ENCODE measurements at places on chromosomes 3 and 15. TPM values are rescaled to one million over a fixed set of nuclear protein-coding genes. Genes with fewer than 3 reads are reported as not detected.
A peak's percentile ranks its signal among the peaks of the same experiment; 100 is the strongest.

- H3K36me3 ChIP-seq, result peaks cover 2% of the 10 kb centered on the region
- no peaks in the 10 kb centered on the region for H3K27me3 ChIP-seq
- no peak overlapping the region for H3K27ac ChIP-seq
- H3K4me3 ChIP-seq, result no peak overlapping the region
Measured at GRCh38 chr15:52337198-52337853, 41.7 kb upstream of the MYO5C start.

Gene LRRIQ4
- not detected for total RNA-seq

DNA sequence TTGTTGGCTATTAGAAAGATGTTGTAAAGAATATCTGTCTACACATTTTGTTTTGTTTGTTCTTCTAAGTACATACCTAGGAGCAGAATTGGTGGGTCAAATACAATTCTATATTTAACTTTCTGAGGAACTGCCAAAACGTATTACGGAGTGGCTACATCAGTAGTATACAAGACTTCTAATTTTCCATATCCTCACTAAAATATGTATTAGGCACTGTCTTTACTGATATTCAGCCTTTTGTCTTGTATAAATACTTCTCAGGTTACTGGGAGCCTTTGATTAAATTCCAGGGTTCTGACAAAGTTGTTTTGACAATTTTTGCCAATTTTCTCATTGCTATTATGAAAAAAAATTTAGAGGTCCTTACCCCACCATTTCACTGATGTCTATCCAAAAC, 146.7 kb downstream of the NR2E3 start:
- no peaks in the 10 kb centered on the region for H3K4me1 ChIP-seq
- H3K4me3 ChIP-seq, result no peak overlapping the region
- no peak for DNase-seq
- no peaks in the 10 kb centered on the region for H3K27me3 ChIP-seq
- no peak overlapping the region for H3K27ac ChIP-seq

GRCh38 chr15:62046078-62046743, 14.0 kb downstream of the VPS13C start:
- peaks cover 6% of the 10 kb centered on the region for H3K4me1 ChIP-seq
- no peaks in the 10 kb centered on the region for H3K27me3 ChIP-seq
- no peak overlapping the region for H3K27ac ChIP-seq
- H3K36me3 ChIP-seq, result no peaks in the 10 kb centered on the region
- H3K4me3 ChIP-seq, result no peak overlapping the region

DNA sequence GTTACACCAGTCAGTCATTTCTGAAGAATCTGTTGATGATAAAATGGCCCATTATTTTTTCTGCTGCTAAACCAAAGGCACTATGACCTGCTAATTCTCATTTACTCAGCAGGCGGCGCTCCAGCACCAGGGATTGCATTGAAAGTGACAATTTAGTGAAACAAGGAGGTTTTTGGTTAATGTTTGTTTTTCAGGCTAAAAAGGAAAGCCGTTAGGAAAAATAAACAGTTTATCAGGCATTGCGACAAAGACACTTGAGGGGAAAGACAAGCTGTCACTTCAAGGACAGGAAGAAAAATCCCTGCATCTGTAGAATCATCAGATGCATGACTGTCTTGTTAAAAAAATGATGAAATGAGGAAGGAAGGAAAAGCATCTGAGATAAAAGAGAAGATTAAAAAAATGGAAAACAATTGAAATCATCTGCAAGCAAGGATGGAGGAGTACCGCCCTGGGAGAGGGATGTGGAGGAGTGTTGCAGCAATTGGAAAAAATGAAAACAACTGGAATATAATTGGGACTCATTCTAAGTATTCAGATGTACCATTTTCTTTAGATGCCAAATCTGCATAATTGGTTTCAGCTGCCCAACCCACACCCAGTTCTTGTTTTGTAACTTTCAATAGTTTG, 54.0 kb downstream of the NR1D2 start:
- H3K4me3 ChIP-seq, result no peak overlapping the region
- no peak overlapping the region for H3K27ac ChIP-seq
- H3K27me3 ChIP-seq, result no peaks in the 10 kb centered on the region
- no peaks in the 10 kb centered on the region for H3K36me3 ChIP-seq

GRCh38 chr15:43859546-43859945, 32.7 kb downstream of the WDR76 start:
- no peaks in the 10 kb centered on the region for H3K27me3 ChIP-seq
- H3K27ac ChIP-seq, result no peak overlapping the region
- no peak for DNase-seq
- peaks cover 24% of the 10 kb centered on the region for H3K36me3 ChIP-seq

GRCh38 chr3:117165601-117166051, 456.0 kb downstream of the TUSC7 start:
- H3K36me3 ChIP-seq, result no peaks in the 10 kb centered on the region
- H3K4me3 ChIP-seq, result no peak overlapping the region
- H3K27me3 ChIP-seq, result no peaks in the 10 kb centered on the region
- no peaks in the 10 kb centered on the region for H3K4me1 ChIP-seq
- no peak overlapping the region for H3K27ac ChIP-seq

Gene ALDH1A3
- total RNA-seq, result not detected

DNA sequence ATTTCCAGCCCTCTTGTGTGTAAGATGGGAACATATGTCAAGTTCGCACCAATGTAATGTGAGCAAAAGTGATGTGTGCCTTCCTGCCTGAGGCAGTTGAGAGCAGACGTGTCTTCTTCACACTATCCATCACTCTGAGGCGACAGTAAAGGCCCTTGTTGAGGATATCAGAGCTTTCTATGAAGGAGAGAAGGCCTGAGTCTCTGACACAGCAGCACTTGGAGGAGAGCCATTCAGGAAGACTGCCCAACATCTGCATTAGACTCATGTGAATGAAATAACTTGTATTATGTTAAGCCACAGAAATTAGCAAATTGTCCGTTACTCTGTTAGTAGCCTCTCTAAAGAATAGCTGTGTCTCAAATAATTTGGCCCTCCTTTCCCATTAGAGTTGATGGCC, 108.8 kb upstream of the CCDC54 start:
- no peaks in the 10 kb centered on the region for H3K36me3 ChIP-seq
- no peak overlapping the region for H3K27ac ChIP-seq
- no peaks in the 10 kb centered on the region for H3K4me1 ChIP-seq
- H3K27me3 ChIP-seq, result no peaks in the 10 kb centered on the region
- DNase-seq, result no peak

DNA sequence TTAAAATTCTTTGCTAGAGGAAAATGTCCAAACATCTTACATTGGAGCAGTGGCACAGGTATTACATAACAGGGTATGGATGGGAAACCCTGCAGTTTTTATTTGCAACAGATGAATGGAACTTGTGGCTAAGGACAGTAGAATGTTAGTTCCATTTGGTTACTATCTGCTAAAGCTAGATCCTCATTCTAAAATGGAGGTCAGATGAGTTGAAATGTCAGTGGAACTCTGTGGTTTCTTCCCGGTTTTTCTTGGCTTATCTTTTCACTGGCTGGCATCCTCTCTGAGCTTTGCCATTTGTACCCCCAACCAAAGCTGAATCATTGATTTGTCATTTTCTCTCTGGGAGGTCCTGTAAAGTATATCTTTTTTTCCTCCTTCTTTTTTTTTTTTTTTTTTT, 68.9 kb downstream of the ARMC8 start:
- H3K4me1 ChIP-seq, result no peaks in the 10 kb centered on the region
- no peak overlapping the region for H3K4me3 ChIP-seq
- no peak for DNase-seq
- no peaks in the 10 kb centered on the region for H3K27me3 ChIP-seq
- H3K27ac ChIP-seq, result no peak overlapping the region

- H3K27me3 ChIP-seq, result no peaks in the 10 kb centered on the region
- H3K4me3 ChIP-seq, result no peak overlapping the region
- peak overlapping the region; percentile 26 for H3K27ac ChIP-seq
- H3K4me1 ChIP-seq, result no peaks in the 10 kb centered on the region
- H3K36me3 ChIP-seq, result no peaks in the 10 kb centered on the region
Measured at GRCh38 chr3:119627461-119627860, 29.8 kb downstream of the PLA1A start.

DNA sequence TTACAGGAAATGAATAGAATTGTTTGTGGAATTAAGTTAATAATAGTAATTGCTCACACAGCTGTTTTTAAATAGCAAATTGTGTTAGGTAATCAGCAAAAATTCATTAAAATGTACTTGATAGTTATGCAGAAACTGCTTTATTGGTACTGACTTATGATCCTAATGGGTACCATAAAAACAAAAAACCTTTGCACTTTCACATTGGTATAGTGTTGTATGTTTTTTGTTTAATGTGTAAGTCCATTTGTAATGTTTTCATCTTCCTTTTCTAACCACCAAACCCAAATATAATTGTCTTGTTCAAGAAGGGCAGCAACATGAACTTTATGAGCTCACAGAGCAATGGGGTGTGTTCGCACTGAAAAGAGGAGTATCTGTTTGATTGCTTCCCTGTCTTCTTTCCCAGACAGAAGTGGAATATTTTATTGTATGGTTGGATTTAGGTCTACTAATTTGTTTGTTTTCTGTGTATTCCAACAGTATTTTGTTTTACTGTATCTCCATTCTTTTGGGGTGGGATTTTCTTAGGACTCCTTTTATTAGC, 135.8 kb downstream of the TCF12 start:
- no peak for DNase-seq
- peaks cover 2% of the 10 kb centered on the region for H3K4me1 ChIP-seq
- no peak overlapping the region for H3K27ac ChIP-seq
- no peaks in the 10 kb centered on the region for H3K27me3 ChIP-seq

- no peaks in the 10 kb centered on the region for H3K27me3 ChIP-seq
- no peak for DNase-seq
- no peaks in the 10 kb centered on the region for H3K4me1 ChIP-seq
- H3K27ac ChIP-seq, result no peak overlapping the region
- H3K4me3 ChIP-seq, result no peak overlapping the region
Measured at GRCh38 chr15:90750186-90750585, 33.0 kb downstream of the BLM start.

- H3K27ac ChIP-seq, result no peak overlapping the region
- no peak overlapping the region for H3K4me3 ChIP-seq
- no peaks in the 10 kb centered on the region for H3K4me1 ChIP-seq
- no peaks in the 10 kb centered on the region for H3K36me3 ChIP-seq
- no peaks in the 10 kb centered on the region for H3K27me3 ChIP-seq
Measured at GRCh38 chr3:116000311-116000710, 377.0 kb downstream of the GAP43 start.

GRCh38 chr15:51846463-51847230, 17.2 kb downstream of the TMOD3 start:
- H3K27me3 ChIP-seq, result no peaks in the 10 kb centered on the region
- H3K36me3 ChIP-seq, result no peaks in the 10 kb centered on the region
- no peak overlapping the region for H3K4me3 ChIP-seq
- H3K27ac ChIP-seq, result no peak overlapping the region
- no peak for DNase-seq

Gene MELTF
- 2.3 TPM for total RNA-seq

Gene ARPIN
- 0.06 TPM for total RNA-seq

DNA sequence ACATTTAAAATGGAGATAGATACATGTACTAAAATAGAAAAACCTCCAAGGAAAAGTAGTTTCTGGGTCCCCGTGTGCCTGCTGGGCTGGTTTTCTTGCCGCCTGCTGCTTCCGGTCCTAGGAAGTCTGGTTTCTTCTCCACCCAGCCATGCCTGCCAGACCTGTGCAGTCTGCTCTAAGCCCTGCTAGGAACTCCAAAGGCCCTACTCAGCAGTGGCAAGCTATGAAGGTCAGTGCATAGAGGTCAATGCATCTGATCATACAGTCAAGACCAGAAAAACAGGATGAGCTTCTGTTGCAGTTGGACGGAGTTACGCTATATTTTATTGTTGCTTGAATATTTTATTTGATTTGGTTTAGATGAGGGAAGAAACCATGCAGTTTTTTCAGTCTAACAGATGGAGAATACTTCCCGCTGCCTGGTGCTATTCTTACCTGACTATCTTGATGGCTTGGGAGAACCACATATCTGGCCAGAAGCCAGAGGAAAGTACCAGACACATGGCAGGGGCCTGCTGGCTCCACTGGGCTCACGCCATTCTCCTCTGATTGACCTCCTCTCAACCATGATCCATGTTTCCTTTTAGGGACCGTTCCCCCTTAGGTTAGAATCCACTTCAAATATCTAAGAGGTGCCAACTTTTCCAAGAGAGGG, 226.8 kb upstream of the ST8SIA2 start:
- no peaks in the 10 kb centered on the region for H3K27me3 ChIP-seq
- no peak overlapping the region for H3K4me3 ChIP-seq
- no peaks in the 10 kb centered on the region for H3K4me1 ChIP-seq
- no peak overlapping the region for H3K27ac ChIP-seq

DNA sequence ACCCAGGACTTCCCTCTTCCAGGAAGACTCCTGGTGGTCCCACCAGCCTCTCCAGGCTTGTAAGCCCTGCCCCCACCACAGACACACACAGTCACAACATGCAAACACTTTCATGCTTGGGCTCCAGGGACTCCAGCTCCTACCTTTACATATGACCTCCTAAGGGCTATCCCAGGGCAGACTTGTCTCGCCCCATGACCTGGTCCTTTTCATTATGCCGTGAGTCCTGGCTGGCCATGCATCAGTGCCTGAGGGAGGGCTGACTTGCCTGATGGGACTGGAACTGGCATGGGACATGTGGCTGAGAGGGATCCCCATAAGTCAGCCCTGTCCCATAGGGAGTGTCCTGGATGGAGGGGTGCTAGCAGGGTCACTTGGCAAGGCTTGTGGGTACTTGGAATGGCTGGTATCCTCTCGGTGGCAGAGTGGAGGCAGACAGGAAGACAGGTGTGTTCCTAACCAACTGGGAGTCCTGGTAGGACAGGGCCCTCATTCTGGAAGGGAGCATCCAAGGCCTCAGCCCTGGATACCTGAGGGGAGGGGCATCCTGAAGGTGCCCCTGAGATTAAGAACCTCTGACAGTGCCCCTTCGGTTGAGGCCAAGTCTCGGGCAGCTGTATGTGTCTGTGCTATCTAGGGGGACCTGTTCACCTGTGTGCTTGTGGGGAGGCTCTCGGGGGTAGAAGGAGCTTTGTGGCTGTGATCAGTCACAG, 540 bp upstream of the HHATL start:
- no peak overlapping the region for H3K4me3 ChIP-seq
- DNase-seq, result no peak
- H3K27me3 ChIP-seq, result peaks cover 55% of the 10 kb centered on the region
- no peaks in the 10 kb centered on the region for H3K36me3 ChIP-seq
- H3K27ac ChIP-seq, result no peak overlapping the region
- H3K4me1 ChIP-seq, result peaks cover 19% of the 10 kb centered on the region

DNA sequence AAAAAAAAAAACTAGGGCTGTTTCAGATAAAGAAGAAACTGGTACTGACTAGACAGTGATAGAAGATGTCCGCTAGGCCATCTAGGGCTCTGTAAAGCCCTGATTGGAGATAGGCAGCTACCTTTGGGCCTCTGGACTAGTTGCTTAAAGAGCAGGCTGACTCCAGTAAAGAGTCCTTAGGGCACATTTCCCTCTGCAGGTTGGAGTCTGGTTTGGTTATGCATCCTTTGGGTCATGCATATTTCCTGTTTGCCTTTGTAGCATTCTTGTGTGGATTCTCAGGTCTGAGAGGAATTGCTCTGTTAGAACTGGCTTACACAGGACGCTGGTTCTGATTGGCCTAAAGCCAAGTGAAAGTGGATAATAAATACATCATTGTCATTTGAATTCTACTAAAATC, 165.5 kb upstream of the LRRN1 start:
- H3K4me1 ChIP-seq, result no peaks in the 10 kb centered on the region
- H3K27ac ChIP-seq, result no peak overlapping the region
- no peaks in the 10 kb centered on the region for H3K36me3 ChIP-seq
- no peak for DNase-seq
- H3K4me3 ChIP-seq, result no peak overlapping the region
- H3K27me3 ChIP-seq, result no peaks in the 10 kb centered on the region

Gene TRH
- not detected for total RNA-seq

Data from T-cell (primary cell).